ENCODE measurements at places on chromosomes 5 and 9.
A peak's percentile ranks its signal among the peaks of the same experiment; 100 is the strongest.

DNA sequence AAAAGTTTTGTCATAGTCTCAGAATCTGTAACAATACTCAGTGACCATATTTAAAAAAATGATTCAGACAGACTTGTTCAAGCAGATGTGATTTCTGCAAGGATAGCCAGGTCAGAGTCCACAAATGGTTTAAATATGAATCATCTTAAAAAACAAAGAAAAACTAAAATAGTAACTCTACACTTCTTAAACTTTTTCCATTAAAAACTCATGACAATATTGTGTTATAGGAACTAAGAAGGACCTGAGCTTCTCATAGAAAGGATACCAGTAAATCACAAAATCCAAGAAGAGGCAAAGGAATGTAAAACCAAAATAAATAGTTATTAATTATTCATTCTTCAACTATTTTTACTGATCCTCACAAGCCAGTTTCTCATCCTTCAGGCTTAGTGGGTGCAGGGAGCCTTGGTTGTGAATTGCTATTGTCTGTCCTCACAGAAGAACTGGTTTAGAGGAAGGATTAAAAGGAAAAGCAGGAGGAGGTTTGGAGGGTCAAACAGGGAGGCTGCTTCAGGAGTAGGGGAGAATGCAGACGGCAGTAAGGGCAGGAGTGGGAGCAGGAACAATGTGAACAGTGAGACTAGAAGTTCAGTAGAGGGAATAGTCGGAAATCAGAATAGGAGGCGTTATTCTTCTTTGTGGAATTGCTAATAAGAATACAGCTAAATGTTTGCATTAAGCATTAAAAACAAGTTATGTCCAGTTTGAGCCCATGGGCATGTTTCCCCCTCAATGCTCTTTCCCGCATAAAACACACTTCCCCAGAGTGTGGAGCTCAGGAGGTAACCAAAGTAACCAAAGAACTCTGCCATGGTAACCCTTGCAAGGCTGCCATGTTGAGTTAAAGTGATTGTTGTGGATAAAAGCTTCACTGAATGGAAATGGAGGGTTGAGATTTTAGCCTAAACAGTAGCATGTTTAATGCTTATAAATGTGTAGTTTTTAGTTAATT, 110.7 kb downstream of the CCDC192 start:
- no peak for DNase-seq

DNA sequence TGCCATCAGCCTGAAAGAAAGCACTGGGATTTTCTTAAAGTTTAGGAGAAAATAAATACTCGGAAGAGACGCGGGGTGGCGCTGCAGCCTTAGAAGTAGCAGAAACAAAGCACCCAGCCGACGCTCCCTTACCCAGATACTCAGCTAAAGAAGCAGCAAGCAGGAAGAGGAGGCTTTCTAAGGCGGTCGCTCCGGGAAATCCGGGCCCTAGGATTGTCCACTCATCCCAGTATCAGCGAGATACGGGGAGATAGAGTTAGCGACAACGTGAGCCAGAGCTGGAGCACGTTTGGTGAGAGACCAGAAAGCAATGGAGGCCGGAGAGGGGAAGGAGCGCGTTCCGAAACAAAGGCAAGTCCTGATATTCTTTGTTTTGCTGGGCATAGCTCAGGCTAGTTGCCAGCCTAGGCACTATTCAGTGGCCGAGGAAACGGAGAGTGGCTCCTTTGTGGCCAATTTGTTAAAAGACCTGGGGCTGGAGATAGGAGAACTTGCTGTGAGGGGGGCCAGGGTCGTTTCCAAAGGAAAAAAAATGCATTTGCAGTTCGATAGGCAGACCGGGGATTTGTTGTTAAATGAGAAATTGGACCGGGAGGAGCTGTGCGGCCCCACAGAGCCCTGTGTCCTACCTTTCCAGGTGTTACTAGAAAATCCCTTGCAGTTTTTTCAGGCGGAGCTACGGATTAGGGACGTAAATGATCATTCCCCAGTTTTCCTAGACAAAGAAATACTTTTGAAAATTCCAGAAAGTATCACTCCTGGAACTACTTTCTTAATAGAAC, at the start of gene PCDHB2:
Gene PCDHB2 (plus strand): TSS at position 135 of the 782 bp plus-strand sequence. CDS start 176 bp downstream, at position 311.
- no peak for DNase-seq

- no peak for DNase-seq
Measured at GRCh38 chr5:57601996-57602395, 119.4 kb upstream of the ACTBL2 start.

GRCh38 chr5:168749391-168750100, 170.4 kb upstream of the PANK3 start:
- DNase-seq, result peak; percentile 79

GRCh38 chr9:79883073-79883645, 311.4 kb downstream of the TLE4 start:
- no peak for DNase-seq

GRCh38 chr9:3332802-3333201, 193.0 kb downstream of the RFX3 start:
- DNase-seq, result no peak

GRCh38 chr5:159456261-159456660, 126.0 kb upstream of the IL12B start:
- DNase-seq, result peak; percentile 6

Measured in vagina (tissue), 2 donors.